ENCODE measurements at places on chromosomes 3 and 15.
A peak's percentile ranks its signal among the peaks of the same experiment; 100 is the strongest.

DNA sequence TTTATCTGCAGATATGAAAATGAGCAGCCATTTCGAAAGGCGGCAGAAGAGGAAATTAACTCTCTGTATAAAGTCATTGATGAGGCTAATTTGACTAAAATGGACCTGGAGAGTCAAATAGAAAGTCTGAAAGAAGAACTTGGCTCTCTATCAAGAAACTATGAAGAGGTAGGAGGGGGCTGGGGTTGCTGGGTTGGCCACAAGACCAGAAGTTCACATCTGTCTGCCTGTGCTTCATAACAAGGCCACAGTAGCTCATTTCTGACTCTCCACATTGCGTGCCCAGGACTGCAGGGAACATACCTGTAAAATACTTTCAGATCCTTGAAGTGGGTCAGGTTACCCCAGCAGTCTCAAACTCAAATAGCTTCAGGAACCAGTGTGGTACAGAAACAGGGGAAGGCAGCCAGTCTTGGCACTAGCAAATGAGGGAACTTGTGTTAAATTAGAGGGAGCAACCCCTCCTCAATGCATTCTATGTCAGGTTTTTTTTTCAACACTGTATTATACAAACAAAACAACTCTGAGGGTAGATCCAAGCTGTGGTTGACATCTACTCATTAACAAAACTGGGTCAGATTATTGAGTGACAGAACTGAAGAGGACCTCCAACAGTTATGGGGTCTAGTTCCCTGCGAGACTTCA, 48.7 kb downstream of the BFSP2 start:
- DNase-seq: no peak

- no peak for DNase-seq
These were observed 78.2 kb downstream of the BCHE start for GRCh38 chr3:165759041-165759440.

DNA sequence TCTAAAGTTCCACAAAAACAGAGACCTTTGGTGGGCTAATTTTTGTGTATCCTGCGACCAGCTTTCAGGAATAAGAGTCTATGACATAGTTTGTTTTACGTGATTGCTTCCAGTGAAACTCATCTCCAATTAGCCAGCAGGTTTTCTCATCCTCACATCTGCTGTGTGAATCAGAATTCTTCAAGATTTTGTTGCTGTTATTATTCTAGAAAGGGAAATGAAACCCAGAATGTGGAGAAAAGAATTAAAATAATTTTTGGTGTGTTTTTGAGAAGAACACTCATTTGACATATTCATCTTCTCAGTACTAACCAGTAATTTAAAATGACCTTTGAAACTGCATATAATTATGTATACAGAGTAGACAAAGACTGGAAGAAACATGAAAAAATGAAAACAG, 175.9 kb downstream of the USP13 start:
- DNase-seq: no peak

- DNase-seq: no peak
These were observed 248.8 kb downstream of the NSUN3 start for GRCh38 chr3:94311651-94312050.

DNA sequence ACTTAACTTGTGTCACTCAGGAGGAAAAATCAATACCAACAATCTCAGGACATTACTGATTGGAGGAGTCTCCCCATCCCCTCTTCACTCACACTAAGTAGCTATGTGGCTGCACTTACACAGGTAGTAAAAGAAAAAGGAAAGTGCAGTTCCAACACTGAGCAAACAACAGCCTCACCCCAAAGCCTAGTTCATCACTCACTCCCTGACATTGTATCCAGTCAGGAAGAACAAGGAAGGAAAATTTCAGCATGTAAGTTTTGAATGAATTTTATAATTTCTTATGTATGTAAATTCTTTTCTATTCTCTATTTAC, 273.4 kb downstream of the IGSF11 start:
- DNase-seq: no peak

DNA sequence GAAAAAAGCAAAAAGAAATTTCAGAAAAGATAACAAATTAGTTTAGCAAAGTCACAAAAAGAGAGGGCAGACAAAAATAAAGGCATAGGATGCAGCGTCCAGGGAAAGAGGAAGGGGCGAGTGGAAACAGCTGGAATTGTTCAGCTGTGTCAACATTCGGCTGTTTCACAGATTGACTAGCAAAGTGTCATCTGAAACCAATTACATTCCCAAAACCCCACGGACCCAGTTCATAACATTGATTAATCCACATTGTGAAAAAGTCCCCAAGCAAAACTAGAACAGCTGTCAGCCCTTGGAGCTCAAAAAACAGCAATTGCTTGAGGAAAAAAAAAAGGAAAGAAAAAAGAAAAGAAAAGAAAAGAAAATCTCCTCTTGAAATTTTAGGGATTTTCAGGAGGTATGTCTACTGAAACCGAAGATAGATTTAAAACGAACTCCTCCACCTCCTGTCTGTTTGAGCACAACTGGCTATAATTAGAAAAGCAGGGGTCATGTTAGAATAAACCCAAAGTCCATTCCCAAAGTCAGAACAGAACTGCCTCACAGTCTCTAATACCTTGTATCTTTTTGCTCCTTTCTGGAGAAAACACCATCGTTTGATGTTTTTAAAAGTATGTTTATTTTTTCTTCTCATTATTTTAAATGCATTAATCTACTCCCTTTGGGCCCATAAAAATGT, 159.6 kb downstream of the RORA start:
- DNase-seq: no peak

- no peak for DNase-seq
These were observed 796.6 kb upstream of the GBE1 start for GRCh38 chr3:82558081-82558480.

DNA sequence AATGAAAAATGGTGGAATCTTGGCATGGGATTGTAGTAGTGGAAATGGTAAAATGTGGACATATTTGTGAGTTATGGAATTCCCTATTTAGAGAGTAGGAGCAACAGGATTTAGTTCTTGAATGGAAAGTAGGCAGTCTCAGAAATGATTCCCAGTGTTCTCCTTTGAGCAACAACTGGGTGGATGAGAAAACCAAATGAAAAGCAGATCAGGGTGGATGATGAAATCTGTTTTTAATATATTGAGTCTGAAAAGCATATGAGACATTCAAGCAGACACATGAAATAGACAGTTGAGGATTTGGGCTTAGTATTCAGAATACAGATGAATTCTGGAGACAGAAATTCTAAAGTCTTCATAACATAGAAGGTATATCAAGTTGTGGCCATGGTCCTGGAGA, 451.3 kb downstream of the LPP start:
- no peak for DNase-seq

- no peak for DNase-seq
These were observed 82.2 kb upstream of the CTDSPL start for GRCh38 chr3:37779289-37780152.

GRCh38 chr3:16239780-16240179, 25.0 kb downstream of the DPH3 start:
- DNase-seq: no peak

- DNase-seq: no peak
These were observed at the start of gene UNC13C for GRCh38 chr15:53978253-53978906. UNC13C (plus strand) TSS chr15:53978441; CDS start chr15:54012904, 34,463 bp downstream.

GRCh38 chr15:68816795-68817303, 3.8 kb downstream of the ANP32A start:
- no peak for DNase-seq

DNA sequence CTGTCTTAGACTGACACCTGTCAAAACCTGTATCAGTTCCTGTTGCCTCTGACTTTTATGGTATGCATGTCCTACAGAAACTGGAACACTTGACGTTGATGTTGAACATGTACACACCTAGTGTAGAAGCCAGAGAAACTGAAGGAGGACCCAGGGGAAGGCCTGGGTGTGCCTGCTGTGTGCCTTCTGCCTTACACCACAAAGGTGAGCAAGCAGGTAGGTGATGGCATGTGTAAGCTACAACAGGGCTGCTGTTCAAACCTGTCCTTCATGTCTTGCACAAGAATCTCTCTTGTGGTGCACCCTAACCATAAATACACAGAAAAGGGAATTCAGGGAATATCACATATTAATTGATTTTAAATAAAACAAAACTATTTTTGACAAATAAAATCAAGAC, 13.6 kb upstream of the AQP9 start:
- DNase-seq: no peak

DNA sequence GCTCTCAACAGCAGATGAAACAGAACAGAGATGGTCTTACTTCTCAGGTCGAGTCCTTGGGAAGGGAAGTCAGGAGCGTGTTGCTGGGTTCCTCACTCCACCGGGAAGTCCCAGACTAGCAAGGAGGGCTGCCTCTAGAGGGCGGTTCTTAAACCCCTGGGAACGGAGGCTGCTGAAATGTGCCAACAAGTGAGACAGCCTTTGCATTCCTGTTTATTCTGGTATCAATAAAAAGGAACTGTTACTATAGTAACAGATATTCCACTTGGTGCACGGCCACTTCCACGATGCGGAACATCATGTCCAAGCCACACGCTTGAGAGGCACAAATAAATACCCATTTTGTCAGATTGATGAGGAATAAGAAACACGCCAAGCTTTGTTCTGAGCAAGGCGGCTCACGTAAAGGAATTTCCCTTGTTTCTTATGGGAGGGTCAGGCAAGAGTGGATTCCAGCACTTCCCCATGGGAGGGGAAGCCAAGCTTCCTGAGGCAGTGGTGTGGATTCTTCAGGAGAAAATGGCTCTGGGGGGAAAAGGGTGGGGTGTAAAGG, at the start of gene FAM107A:
FAM107A (minus strand) TSS at position 123 of the 553 bp plus-strand sequence. CDS start 7,531 bp downstream, outside the sequence.
- no peak for DNase-seq

GRCh38 chr3:187744169-187745151, 808 bp downstream of the BCL6 start:
- no peak for DNase-seq

GRCh38 chr3:8470801-8471200, 30.8 kb upstream of the LMCD1 start:
- no peak for DNase-seq

DNA sequence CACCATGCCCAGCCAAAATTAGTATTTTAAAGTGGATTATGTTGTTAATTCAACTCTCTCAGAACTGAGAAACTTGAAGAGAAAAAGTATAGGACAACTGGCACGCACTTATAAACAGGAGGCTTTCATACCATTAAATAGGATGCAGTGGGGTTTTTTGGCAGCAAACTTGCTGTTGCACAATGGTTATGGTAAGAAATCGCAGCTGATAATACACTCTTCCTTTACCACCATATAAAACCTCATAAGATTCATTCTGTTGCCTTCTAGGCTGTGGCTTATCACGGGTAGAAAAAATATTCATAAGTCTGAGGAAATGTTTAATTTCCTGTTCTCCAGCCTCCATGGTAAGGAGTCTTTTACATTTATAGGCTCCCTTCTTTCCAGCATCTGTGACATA, 95.3 kb downstream of the TMCO5A start:
- DNase-seq: no peak

DNA sequence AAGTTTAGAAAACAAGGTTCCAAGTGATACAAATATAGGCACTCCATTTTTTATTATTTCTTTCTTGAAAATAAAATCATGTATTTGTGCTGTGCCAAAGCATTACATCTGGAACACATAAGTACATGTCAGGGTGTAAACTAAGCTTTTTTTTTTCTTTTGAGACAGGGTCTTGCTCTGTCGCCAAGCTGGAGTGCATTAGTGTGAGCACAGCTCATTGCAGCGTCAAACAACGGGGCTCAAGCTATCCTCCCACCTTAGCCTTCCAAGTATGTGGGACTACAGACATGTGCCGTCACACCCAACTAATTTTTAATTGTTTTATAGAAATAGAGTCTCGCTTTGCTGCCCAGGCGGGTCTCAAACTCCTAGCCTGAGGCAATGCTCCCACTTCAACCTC, 9.0 kb downstream of the SPATA12 start:
- DNase-seq: no peak

GRCh38 chr3:181790561-181790960, 78.8 kb downstream of the SOX2 start:
- no peak for DNase-seq

- no peak for DNase-seq
These were observed 64.3 kb downstream of the OSTN start for GRCh38 chr3:191263365-191263764.

DNA sequence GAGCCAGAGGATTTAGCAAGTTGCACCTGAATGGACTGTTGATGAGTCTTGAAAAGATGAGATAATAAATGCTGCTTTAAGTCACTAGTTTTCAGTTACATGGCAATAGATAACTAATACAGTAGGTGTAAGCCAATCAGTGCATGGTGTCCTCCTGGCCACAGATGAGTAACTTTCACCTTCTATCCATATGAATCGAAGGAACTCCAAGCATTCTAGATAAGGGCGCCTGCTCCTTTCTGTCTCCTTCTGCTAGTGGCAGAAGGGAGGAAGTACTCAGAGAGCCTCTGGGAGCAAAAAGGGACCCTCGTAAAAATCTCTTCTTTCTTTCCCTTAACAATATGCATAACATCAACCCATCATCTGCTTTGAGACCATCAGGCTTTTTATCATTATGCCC, 37.3 kb downstream of the TM6SF1 start:
- no peak for DNase-seq

DNA sequence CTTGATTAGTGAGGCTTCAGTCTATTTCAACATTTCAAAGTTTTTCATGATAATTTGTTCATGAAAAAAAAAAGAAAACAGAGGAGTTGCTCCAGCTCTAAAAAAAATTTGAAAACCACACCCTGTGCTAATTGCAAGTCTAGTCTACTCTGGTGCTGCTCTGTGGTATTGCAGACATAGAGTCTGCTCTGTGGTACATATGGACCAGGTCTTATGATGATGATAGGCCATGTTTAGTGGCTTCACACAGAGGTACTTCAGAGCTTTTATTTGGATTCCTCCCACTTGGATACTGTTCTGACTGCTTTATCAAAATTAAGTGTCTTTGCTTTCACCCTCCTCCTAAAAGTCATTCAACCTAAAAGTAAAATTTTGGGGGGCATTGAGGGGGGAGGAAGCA, 160.8 kb downstream of the ALCAM start:
- DNase-seq: peak; percentile 19

GRCh38 chr3:49346797-49347251, 7.0 kb upstream of the USP4 start:
- DNase-seq: no peak

DNA sequence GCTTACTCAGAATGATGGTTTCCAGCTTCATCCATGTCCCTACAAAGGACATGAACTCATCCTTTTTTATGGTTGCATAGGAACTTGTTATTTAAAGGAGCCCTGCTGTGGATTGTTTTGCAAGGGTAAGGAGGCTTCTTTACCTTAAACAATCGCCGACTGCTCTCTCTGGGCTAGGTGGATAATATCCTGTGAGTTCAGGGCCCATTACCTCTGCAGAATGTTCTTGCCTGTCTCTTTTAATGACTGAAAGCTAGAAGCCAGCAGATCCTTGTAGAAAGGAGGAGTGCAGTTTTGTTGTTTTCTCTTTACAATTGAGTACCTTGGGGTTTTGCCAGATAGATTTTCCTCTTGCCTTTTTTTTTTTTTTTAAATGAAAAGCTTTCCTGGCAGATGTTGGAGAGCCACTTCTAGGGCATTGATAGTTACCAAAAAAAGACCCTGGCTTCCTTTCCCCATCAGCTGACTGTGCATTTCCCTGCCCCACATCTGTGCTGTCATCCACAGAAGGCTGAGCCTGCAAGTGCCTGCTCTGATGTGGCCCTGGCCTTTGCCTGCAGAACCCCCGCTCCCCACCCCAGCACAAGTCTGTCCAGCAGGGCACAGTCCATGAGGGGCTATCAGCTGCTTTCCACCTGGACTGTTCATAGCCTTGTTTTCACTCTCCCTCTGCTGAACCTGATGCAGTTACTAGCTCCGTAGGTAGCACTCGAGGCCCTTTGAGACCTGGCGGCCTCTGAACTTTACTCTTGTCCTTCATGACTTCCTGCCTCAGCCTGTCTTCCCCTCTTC, 113.1 kb downstream of the CHCHD6 start:
- no peak for DNase-seq

- DNase-seq: no peak
These were observed 184.5 kb downstream of the NR1D2 start for GRCh38 chr3:24129549-24129948.

All from NCI-H1436 treated with DMSO at 0.1 percent for 48 hours (cell line).